Hippocampal formation (tissue), 2 donors: ENCODE measurements at places on chromosomes 11 and 22.
A peak's percentile ranks its signal among the peaks of the same experiment; 100 is the strongest.

- no peak for DNase-seq
These were observed 109.7 kb upstream of the GALNT18 start for GRCh38 chr11:11731311-11732083.

- DNase-seq, result no peak
These were observed 204.6 kb downstream of the BARX2 start for GRCh38 chr11:129580278-129580677.

- no peak for DNase-seq
These were observed 11.8 kb downstream of the NIPSNAP1 start for GRCh38 chr22:29569011-29569678.

GRCh38 chr11:62707277-62707861 is at the start of the genes BSCL2 and GNG3:
Gene BSCL2, minus strand, starts transcription at chr11:62707424. Its CDS starts 229 bp downstream, at chr11:62707195.
Gene GNG3, plus strand, starts transcription at chr11:62707676. Its CDS starts 620 bp downstream, at chr11:62708296.
- DNase-seq, result peak; percentile 84

- no peak for DNase-seq
These were observed 154.5 kb downstream of the OR4C45 start for GRCh38 chr11:50187220-50187619.

DNA sequence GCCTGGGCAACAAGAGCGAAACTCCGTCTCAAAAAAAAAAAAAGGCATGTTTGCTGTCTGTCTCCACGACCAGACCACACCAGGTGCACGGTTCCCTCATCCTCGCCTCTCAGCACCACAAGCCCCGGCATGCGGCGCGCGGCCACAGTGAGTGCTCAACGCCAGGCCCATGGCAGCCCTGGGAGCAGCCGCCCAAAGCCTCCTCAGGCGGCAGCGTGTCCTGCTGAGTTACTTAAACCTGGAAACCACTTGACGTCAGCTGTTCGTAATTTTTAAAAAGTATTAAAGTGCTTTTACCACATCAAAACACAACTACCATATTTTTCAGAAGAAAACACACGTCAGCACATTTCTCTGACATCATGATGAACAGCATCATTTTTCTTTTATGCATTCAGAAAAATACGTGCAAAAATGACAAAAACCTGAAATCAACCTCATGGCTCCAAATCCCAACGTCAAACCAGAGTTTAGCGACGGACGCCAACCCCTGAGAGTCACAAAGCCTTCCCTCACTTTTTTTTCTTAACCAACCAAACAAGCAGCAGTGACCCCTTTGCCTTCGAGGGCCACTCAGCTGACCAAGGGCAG is 2.1 kb downstream of the DEAF1 start:
- DNase-seq, result no peak

DNA sequence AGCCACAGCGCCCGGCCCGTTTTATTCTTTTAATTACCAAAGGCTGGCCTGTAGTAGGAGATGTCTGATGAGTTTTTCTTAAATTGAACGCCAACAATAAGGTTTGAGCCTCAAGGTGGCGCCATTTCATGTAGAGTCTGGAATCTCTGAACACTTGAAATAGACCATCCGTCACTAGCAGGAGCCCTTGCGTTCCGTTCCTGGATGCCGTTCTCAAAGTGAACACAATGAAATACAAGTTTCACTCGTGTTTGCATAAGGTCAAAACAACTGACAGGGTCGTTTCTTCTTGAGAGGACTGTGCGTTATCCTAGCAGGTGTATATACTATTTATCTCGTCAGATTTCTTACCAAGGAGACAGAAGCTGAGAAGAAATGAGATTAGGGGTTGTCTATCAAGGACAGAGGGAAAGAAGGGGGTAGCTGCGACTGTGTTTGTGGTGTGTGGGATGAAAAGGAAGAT is 18.7 kb upstream of the SCGB1D1 start:
- DNase-seq, result peak; percentile 84

- peak; percentile 73 for DNase-seq
These were observed 607 bp downstream of the PLAAT3 start for GRCh38 chr11:63613517-63614135.

DNA sequence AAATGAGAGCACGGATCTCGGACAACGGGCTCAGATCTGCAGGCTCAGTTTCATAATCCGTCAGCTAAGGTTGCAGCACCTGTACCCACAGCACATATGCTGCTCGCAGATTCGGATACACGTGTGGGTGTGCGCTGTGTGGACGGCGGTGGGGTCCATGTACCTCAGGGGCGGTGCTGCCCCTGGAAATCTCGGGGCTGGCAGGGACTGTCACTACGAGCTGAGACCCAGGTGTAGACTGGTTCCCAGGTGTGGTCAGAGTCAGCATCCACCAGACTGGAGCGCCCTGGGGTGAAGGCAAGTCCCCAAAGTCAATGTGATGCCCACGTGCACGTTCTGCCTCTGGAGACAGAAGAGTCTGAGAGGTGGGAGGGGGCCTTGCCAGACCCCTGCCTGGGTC is 989.3 kb downstream of the BRD1 start:
- DNase-seq, result no peak

- no peak for DNase-seq
These were observed 33.4 kb upstream of the WNT7B start for GRCh38 chr22:46010207-46010867.
